Common myeloid progenitor, CD34-positive (primary cell): ENCODE measurements at places on chromosomes 3 and 15.

DNA sequence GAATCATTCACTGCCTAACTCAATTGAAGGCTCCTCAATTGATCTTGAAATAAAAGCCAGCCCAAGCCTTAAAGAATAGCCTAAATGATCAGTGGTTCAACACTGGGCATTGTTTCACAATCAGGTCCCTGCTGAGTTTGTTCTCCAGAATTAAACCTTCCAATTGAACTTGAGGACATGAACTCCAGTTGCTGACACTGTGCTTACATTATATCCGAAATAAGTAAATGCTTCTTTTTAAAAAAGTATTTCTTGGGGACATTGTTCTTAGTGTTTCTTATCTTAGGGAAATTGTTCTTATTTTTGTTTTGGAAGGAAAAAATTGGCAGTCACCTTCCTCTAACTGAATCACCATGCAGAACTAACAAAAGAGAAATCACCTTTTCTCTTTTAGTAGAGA, 450.2 kb downstream of the RBMS3 start:
- DNase-seq = no peak

DNA sequence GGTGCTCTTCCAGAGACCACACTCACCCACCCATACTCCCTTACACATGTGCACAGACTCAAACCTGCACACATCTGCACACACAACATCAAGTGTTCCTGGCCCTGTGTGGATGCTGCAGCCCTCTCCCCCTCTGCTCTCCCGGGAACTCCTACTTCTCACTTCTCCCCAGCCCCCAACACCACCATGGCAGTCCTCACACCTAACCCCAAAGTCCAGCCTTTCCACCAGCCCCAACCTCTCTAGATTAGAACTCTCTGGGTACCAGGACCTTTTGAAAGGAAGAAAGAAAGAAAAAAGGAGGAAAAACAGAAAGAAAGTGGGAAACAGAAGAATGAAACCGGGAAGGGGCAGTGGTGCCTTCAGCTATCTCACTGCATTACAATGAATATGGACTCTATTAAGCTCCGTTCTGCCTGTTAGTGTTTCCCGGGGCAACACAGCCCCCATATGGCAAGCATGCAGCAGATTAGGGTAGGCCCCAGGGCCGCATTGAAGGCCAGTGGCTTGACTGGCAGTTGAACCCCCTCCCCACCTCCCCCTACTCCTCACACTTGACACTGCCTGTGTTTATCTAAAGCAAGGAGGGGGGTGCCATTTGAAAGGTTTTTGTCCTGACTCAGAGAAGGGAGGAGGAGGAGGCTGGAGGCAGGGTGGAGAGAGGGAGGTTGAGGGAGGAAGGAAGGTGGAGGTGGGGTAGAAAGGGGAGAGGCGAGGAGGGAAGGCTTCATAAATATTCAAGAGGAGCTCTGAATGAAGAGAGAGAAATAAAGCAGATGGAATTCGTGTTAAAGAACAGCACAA, 30.1 kb downstream of the BOC start:
- peak; percentile 12 for DNase-seq

DNA sequence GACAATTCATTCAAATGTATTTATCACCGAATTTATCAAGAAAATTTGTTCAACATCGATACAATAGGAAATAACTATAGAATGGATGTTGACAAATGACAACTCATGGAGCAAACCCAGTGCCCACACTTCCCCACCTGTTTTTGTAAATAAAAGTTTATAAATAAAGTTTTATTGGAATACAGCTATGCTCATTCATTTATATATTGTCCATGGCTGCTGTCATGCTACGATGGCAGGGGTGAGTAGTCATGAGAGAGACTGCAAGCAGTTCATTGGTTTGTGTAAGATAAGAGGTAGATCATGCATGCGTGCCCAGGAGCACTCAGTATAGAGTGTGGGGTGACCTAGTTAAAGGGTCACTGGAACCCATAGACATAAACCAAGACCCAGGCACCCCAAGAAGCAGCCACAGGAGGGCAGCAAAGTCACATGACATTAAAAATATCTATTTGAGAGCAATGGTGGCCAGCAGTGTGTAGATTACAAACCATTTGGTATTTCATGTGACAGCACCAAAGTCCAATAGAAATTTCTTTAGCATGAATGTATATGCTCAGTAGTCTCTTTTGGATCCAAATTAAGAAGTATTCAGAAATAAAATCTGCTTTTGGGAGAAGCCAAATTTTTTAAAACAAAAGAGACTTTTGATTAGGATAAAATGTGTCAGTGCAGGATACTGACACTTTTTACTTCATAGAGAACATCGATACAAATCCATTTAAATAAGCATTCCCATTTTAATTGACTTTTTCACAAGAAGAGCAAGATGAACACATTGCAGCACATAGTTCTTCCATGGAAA, 794.8 kb downstream of the MCTP2 start:
- DNase-seq = peak; percentile 31

DNA sequence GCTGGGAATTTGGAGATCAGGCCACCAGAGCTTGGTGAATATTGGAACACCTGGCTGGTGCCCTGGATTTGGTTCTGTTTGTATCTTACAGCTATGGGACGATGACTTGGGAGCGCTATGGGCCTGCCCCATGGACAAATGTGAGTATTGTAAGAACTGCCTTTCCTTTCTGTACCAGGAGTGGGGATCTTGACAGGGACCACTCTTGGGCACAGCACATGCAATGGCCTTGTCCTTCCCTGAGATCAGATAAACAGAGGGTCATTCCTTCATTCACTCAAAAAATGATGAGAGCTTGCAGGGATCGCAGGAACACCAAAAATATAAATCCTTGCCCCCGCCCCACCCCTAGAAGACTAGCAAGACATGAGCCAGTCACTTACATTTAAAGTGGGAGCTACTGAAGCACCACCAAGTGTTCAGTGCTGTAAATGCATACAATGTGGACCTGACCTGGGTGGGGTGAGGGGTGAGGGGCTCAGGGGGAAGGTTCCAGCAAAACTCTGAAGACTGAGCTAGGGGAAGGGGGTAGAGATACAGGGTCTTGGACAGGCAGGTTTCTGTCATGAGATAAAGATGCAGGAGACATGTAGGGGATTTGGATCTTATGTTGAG, 2.7 kb upstream of the CRELD1 start:
- DNase-seq = peak; percentile 54

DNA sequence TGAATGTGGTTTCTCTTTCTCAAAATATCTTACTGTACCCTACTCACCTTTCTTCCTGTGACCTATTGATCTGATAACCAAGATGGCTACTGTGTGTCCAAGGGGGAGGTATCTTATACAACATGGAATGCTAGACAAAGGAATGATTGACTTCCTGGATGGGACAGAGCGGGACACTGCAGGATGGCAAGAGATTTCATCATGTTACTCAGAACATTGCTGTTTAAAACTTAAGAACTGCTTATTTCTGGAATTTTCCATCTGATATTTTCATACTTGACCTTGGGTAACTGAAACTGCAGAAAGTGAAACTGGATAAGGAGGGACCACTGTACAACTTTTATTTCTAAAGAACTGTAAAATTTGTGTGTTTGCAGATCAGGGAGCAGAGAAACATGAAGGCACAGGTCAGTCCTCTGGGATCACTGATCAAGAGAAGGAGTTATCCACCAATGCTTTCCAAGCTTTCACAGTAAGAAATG, 18.5 kb downstream of the CNOT10 start:
- no peak for DNase-seq

- DNase-seq = no peak
Observed at GRCh38 chr3:122676759-122677158, 3.9 kb upstream of the PARP14 start.

- no peak for DNase-seq
Observed at GRCh38 chr3:58690490-58690889, 23.9 kb upstream of the FAM3D start.
